ENCODE measurements at places on chromosomes 1 and 21.

GRCh38 chr21:19914028-19914427 is 1084.2 kb upstream of the NCAM2 start:
- DNase-seq = no peak

DNA sequence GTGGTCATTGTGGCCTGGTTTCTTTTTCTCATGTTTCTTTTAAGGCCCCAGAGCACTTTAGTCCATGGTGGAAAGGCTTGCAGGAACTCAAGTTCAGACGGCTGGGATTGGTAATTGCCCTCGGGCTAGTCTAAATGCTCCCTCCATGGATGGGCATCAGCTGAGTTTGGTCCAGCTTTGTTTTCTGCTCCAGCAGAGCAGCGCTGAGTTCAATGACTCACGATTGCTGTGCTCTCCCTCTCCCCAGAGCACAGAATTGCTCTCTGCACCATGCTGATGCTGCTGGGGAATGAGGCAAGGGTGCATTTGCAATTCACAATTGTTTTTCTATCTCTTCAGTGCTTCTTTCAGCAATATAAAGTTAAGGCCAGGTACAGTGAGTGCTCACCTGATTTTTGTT is 1.8 kb upstream of the OR2T6 start:
- DNase-seq = no peak

DNA sequence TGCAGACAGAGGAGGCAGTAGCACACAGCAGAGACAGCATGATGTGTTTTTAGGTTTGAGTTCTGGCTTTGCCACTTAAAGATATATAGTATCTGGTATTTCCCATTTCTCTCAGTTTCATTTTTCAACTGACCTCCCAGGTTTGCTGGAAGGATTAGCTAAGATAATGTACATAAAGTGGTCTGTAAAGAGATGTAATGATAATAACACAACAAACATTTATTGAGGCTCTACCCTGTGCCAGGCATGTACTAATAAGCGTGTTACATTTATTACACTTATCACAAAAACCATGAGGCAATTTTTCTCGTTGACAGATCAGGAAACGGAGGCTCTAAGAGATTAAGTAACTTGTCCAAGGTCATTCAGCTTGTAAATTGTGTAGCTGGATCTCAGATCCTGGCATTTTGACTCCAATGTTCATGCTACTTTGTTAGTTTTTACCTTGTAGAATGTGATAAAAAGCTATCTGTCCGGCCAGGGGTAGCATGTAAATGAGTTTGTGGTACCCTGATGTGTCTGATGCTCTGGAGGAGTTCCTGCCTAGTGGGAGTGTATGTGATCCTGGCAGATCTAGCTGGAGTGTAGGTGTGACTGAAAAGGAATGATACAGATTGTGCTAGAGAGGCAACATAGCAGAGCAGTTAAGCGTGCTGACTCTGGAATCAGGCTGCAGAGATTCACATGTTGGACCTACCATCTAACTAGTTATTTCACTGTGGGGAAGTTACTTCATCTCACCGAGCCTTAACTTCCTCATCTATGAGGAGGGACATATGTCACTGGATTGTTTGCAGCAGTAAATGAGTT is 146.6 kb downstream of the VPS13D start:
- DNase-seq = no peak

DNA sequence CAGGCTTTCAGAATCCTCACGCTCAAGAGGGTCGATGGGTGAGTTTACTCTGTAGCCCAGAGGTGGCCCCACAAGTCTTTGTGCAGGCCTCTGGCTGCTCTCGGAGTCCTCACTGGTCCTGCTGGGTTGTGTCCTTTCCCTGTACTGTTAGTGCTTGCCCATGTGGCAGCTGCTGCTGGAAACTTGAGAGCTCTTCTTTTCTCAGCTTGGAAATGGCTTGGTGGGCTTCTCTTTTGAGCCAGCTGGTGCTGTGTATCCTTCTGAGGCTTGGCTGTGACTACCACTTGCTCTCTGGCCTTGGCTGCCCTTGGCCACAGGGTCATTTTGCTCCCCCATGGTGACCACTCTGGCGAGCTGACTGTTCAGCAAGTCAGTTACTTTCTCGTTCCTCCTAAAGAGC is 82.2 kb upstream of the LMO4 start:
- DNase-seq = no peak

DNA sequence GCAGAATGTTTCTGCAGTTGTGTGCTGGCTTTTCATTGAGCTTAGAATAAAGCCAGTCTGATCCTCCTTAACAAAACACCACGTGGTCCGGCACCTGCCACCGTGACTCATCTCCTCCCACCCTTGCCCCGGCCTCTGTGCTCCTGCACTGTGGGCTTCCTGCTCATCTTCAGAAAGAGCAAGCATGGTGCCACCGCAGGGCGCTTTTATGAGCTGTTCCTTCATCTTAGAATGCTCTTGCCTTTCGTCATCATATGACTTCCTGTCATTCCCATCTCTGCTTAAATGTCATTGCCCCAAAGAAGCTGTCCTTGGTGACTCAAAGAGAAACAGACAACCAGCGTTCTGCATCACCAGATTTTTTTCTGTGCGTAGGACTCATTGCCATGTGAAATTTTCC is 117.8 kb downstream of the HHAT start:
- DNase-seq = no peak

DNA sequence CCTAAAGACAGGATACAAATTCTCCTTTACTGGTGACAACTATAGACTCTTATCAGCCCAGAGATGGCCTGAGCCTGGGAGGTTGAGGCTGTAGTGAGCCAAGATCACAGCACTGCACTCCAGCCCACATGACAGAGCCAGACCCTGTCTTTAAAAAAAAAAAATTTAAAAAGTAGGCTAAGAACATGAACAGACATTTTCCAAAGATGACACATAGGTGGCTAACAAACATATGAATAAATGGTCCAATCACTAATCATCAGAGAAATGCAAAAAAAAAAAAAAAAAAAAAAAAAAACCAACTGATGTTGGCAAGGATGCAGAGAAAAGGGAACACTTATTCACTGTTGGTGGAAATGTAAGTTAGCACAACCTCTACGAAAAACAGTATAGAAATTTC is 65.0 kb downstream of the TOR3A start:
- no peak for DNase-seq

DNA sequence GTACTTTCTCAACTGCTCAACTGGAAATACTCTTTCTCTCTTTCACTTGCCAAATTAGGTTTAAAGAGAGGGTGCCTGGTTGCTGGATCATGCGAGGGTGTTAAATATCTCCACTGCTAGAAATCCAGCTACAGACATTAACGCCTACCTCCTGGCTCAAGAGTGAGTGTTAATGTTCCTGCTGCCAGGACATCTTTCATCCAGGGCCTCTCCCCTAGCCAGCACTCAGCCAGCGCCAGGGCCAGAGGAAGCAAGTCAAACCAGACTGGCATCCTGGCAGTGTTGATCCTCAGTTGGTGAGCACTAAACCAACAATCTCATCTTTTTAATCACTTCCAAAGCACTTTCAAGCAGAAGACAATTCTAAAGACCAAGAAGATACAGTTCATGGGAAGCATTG is 92.9 kb upstream of the BARHL2 start:
- DNase-seq = no peak

DNA sequence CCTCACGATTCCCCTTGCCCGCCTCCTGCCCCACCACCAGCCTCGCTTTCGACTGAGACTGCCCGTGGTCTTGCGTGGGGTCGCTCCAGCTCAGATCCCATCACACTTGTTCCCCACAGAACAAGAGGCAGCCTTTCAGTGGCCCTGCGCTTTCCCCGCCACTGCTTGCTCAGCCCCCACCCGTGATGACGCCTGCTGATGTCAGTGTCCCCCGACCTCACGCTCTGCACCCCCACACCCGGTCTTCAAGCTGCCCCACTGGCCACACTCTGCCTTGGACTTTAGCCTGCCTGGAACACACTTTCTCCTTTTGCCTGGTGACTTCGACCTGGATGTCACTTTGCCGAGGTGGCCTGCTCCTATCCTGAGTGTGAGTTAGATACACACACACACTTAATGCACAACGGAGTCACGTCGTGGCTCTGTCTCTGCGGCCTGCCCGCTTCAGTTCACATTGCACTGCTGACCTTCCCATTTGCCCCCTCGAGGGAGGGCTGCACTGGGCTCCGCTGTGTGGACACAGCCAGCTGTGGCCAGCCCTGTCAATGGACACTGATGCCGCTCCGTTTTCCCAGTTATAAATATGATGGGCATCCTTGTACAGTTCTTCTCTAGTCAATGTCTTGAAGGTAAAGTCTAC is 13.0 kb downstream of the AGPAT3 start:
- no peak for DNase-seq

DNA sequence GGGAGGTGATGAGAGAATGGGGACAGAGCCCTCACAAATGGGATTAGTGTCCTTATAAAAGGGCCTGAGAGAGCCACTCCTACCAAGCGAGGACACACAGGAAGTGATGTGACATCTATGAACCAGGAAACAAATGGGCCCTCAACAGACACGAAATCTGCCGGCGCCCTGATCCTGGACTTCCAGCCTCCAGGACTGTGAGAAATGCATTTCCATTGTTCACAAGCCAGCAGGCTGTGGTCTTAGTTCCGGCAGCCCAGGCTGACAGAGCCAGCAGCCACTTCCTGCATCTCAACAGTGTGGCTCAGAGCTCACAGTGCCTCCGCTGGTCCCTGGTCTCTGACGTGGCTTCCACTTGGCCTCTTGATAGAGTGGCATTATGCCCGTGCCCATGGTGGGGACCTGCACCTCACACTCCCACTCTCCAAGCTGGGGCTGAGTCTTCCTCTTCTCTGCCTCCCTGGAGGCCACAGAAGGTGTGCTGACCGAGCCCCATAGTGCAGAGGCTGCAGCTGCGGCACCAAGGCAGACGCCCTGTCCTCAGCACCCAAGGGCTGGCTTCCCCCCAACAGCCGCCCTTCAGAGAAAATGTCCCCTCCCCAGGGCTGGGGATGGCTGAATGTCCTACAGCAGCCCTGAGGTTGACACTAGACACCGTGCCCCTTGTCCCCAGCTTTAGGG is 44.9 kb downstream of the ACOT7 start:
- DNase-seq = no peak

- no peak for DNase-seq
Observed at GRCh38 chr21:19759836-19760235, 1238.4 kb upstream of the NCAM2 start.

GRCh38 chr1:53574621-53575020 is 115.4 kb downstream of the DMRTB1 start:
- no peak for DNase-seq

GRCh38 chr1:15931884-15932283 is 44.0 kb downstream of the ZBTB17 start:
- no peak for DNase-seq

DNA sequence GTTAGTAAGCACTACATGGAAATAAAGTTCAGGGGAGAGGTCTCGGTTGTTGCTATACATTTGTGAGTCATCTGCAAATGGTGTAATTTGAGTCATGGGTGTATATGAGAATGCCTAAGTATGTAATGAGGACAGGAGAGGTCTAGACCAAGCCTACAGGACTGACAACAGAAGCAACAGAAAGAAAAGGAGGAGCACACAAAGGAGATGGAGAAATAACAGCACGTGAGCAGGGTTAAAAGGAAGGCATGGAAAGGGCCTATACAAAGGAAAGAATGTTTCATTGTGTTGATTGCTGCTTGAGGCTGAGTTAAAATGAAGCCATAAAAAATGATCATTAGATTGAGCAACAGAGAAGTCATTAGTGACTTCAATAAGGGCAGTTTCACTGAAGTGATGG is 28.0 kb upstream of the PRKAA2 start:
- DNase-seq = no peak

GRCh38 chr1:10186331-10187025 is 23.9 kb upstream of the KIF1B start:
- DNase-seq = no peak

- no peak for DNase-seq
Observed at GRCh38 chr1:47418122-47418521, 2.0 kb downstream of the FOXE3 start.

DNA sequence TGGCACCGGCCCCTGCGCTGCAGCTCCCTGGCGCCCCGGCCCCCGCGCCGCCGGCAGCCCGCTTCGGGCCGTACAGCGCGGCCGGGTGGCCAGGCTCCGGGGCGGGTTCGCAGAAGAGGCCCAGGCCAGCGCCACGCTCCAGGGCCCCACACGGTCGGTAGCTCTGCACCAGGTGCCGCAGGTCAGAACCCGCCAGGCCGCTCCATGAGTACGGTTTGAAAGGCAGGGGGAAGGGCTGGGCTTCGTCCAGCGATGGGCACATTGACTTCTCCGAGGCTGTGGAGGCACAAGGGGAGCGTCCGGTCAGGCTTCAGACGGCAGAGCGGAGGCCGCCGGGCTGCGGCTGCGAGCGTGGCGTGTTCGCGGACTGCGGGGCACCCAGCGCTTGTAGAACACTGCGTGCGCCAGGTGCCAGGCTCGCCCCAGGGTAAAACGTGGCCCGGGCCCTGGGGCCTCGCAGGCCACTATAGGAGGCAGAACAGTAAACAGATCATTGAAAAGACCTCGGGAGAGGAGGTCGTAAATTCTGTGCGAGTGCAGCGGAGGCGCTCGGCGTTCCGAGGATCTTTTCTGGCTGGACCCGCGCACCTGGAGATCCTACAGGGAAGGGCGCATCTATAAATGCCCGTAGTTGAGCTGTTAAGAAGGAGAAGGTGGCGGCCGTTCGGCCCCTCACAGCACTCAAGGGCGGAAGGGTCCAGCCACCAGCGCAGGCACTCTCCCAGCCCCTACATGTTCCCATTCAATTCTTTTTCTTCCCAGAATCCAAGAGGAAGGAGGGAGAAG is 5.7 kb downstream of the GFI1 start:
- DNase-seq = no peak

DNA sequence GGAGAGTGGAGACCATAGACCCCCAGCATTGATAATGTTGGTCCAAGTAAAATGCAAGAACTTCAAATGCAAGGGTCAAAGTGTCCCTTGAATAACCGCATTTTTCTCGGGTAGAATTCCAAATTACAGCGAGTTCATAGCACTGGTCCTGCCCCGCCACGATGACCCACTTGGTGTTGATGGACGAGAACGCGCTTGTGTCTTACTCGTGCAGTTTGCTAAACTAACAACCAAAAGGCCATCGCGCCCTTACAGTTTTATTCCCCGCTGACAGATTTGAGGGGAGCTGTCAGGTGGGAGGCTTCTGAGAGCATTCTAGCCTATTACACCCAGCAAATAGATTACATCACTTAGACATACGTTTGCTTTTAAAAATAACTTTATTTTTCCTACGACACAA is 17.3 kb upstream of the TSPEAR start:
- no peak for DNase-seq

DNA sequence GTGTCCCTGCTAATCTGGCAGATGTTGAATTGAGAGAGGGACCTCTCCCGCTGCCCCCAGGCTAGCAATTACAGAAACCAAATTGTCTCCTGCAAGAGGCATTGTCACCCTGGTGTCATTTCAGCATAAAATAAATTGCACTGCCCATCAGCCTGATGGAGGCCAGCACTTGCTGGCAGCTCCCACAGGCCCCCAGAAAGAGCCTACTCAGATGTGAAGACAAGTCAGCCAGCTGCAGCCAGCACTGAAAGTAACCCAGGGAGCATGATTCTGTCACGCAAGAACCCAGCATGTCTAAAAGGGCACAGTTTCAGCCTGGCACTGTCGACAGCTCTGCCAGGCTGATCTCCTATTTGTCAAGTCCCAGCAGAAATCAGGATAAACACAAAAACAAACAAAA is 110.3 kb upstream of the CTTNBP2NL start:
- no peak for DNase-seq

- DNase-seq = no peak
Observed at GRCh38 chr1:224454402-224455055, 19.9 kb upstream of the WDR26 start.

Measured in uterus (tissue), 4 donors.